Stimulated activated CD4-positive, alpha-beta T cell treated with anti-CD3 and anti-CD28 coated beads, Interleukin-12 subunit alpha, Interleukin-12 subunit beta, amount 100 ng/mL, for 48 hours (primary cell): ENCODE measurements at places on chromosomes 2 and 18.

DNA sequence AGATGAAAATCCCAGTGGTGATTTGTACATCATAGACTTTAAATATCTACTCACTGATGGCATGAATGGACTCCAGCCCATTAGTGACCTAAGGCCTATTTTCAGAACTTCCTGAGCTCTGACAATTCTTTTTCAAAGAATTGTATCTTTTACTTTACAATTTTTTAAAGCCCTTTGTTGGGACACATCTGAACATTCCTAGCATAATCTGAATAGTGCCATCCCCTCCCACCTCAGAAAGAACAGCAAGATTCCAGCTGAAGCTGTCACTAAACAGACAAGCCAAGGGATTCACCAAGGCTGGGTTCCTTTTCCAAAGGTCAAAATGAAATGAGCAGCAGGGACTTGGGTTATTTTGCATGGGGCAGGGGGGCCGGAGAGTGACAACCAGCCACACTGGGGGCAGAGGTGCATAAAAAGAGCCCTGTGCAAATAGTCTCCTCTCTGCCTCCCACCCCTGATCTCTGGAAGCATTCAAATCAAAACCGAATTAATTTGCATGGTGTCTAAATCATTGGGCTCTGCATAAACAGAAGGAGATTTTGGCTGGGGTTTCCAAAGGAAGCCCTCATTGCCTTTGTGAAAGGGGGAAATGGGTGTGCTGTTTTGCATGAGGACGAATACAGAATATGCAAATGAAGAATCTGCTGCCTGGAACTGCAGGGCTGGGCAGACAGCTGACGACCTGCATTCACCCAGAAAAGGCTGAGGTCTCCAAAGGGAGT is 17.2 kb downstream of the EPHA4 start:
- no peak for DNase-seq

GRCh38 chr2:183868153-183868552 is 730.2 kb upstream of the ZNF804A start:
- DNase-seq: no peak

- DNase-seq: no peak
Observed at GRCh38 chr2:96484091-96484490, 21.1 kb downstream of the NEURL3 start.

DNA sequence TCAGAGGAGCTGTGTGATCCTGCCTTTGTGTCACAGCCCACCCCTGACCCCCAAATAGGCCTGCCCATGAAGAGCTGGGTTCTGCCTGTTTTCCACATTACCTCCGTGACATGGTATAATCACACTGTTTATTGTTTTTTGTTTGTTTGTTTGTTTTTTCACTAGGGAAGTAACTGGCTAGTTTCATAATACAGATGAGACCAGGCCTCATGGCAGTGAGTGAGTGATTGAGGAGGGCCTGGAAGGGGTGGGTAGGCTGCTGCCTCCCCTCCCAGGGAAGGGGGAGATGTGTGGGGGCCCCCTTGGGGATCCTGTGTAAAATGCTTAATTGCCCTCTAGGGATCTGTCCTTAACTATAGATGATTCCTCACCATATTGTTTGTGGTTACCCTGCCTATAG is 190.5 kb downstream of the LDLRAD4 start:
- no peak for DNase-seq

DNA sequence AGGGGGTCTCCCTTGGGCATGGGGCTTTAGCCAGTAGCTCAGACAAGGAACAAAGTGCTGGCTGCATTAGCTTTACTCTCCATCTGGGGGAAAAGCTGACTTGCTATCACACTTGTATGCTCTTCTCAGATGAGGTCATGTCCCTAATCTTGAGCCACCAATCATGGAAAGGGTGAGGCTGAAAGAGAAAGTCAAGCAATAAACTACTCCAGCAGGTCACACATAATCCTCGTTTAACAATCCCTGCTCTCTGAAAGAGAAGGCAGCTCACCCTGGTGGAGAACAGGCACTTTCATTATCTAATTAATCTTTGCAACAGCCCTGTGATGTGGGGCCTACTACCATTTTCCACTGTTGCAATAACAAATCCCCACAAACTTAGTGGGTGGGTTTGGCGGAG is 129.7 kb upstream of the CAPN13 start:
- DNase-seq: no peak

DNA sequence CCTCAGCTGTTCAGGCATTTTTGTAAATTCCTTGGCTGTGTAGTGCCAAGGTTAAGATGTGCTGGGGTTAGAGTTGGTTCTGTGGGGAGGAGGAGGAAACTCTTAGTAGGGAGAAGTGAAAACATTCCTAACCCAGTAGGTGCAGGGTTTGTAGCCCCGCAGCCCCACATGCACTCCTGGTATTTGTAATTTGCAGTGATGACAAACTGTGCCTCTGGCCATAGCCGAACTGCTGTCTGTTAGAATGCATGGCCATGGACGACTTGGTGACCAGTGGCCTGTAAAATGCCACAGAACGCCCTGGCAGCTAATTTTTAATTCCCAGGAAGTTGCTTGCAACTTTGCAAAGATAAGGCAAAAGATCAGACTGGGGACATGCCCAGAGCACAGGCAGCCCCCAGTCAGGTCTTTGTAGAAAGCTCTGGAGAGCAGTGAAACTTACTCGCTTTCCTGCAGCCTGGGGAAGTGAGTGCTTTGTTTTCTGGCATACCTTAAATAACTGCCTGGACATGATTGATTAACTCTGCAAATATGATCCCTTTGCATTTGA is 38.4 kb downstream of the LYPD6B start:
- no peak for DNase-seq

GRCh38 chr2:158457826-158458616 is 1.3 kb downstream of the PKP4 start:
- DNase-seq: peak; percentile 47
